ENCODE measurements at places on chromosomes 2 and 18. TPM values are rescaled to one million over a fixed set of nuclear protein-coding genes. Genes with fewer than 3 reads are reported as not detected.

MROH2A gene
- not detected for total RNA-seq

RIF1 gene
- 83.7 TPM for total RNA-seq

POU3F3 gene
- not detected for total RNA-seq

NCKAP1 gene
- total RNA-seq = 3.1 TPM

CWC22 gene
- 19.4 TPM for total RNA-seq

C2orf81 gene
- 1.7 TPM for total RNA-seq

ANKRD62 gene
- total RNA-seq = not detected

C1QL2 gene
- not detected for total RNA-seq

CD302 gene
- total RNA-seq = 0.20 TPM

TSHZ1 gene
- total RNA-seq = 21.0 TPM

OBSL1 gene
- total RNA-seq = not detected

DNA sequence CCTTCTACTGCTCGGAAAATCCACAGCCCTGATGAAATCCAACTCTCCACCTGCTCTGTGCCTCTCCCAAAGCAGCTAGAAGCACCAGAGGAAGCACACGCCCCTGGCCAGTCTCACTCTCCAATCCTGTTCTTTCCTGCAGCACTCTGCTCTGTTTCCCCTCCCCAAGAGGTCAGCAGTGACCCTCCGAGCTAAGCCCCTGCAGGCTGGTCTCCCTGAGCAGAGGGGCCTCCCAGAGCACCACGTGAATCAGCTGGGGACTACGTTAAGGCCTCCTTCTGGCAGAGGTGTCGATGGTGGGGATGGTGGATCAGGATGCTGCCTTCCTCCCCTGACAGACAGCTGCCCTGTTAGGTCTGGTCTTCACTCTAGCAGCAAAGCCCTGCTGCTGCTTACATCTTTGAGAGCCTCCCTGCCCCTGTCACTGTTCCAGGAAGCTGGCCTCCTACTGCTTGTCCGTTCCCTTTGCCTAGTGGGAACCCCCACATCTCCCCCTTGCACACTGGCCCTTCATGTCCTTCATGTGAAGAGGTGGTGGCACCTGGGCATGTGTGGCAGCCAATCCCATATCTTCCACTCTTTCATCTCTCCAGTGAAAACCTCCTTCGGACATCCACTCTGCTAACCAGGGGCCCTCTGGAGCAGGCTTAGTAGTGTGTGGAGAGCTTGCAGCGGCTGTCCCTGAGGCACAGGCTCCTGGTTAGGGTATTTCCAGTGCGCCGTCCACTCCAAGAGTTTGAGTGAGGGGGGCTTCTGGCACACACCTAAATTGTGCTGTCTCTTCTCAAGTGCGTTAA, 307.5 kb upstream of the HS6ST1 start:
- no peak for DNase-seq
- H3K27ac ChIP-seq = no peak overlapping the region

- no peaks in the 10 kb centered on the region for H3K36me3 ChIP-seq
- DNase-seq = no peak
- no peak overlapping the region for H3K4me3 ChIP-seq
- H3K27me3 ChIP-seq = no peaks in the 10 kb centered on the region
- no peaks in the 10 kb centered on the region for H3K4me1 ChIP-seq
Observed at GRCh38 chr2:232447091-232447620, 8.8 kb upstream of the ALPI start.

- H3K27me3 ChIP-seq = peaks cover 51% of the 10 kb centered on the region
- no peak overlapping the region for H3K27ac ChIP-seq
- no peak for DNase-seq
- H3K4me1 ChIP-seq = no peaks in the 10 kb centered on the region
- H3K4me3 ChIP-seq = no peak overlapping the region
Observed at GRCh38 chr2:161044095-161044865, 115.9 kb upstream of the TANK start.

GRCh38 chr18:76859474-76860339, 37.4 kb downstream of the ZNF236 start:
- no peak overlapping the region for H3K4me3 ChIP-seq
- peaks cover 7% of the 10 kb centered on the region for H3K36me3 ChIP-seq
- peak overlapping the region; percentile 55 for H3K27ac ChIP-seq
- no peak for DNase-seq

- no peak overlapping the region for H3K27ac ChIP-seq
- H3K4me1 ChIP-seq = no peaks in the 10 kb centered on the region
- no peaks in the 10 kb centered on the region for H3K36me3 ChIP-seq
- no peak overlapping the region for H3K4me3 ChIP-seq
Observed at GRCh38 chr2:218694405-218695145, 16.1 kb upstream of the TTLL4 start.

DNA sequence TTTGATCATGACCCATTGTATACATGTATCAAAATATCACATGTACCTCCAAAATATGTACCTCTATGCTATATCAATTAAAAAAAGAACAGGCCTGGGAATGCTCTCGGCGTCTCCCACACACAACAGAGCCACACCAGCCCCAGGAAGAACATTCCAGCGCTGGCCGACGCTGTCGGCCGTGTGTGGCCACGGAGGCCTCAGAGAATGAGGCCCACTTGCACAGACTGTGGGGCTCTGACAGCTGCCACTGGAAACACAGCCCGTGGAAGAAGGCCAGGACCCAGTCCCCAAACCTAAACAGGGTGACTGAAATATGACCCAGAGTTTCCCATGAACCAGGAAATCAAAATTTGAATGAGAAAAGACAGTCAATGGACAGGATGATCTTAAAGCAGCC, 69.7 kb downstream of the EIPR1 start:
- H3K36me3 ChIP-seq = no peaks in the 10 kb centered on the region
- no peak overlapping the region for H3K4me3 ChIP-seq
- H3K27me3 ChIP-seq = no peaks in the 10 kb centered on the region
- no peak for DNase-seq
- peaks cover 19% of the 10 kb centered on the region for H3K4me1 ChIP-seq
- H3K27ac ChIP-seq = peak overlapping the region; percentile 55

GRCh38 chr18:50569930-50570329, 10.0 kb downstream of the MAPK4 start:
- peaks cover 6% of the 10 kb centered on the region for H3K36me3 ChIP-seq
- H3K4me3 ChIP-seq = no peak overlapping the region
- DNase-seq = no peak
- no peak overlapping the region for H3K27ac ChIP-seq
- H3K27me3 ChIP-seq = peaks cover 8% of the 10 kb centered on the region

GRCh38 chr2:73451263-73451972, 65.8 kb downstream of the ALMS1 start:
- H3K27me3 ChIP-seq = no peaks in the 10 kb centered on the region
- peak overlapping the region; percentile 48 for H3K27ac ChIP-seq

- H3K4me3 ChIP-seq = no peak overlapping the region
- no peak for DNase-seq
- no peak overlapping the region for H3K27ac ChIP-seq
- no peaks in the 10 kb centered on the region for H3K4me1 ChIP-seq
Observed at GRCh38 chr2:25035537-25036220, 6.2 kb upstream of the EFR3B start.

DNA sequence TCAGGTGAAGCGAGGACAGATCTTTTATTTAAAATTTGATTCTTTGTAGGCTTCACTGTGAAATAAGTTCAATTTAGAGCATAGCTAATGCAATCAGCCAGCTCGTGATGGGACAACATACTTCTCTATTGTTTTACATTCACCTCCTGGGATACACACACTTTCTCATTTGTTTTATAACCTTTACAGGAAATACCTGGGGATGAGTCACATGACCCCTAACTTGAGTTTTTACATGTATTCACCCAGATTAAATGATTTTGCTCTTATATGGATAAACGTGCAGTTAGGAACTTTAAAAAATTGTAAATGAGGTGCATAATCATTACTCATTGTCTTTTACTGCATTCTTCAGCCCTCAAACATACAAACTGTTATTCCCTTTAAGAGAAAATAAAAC, 152.1 kb downstream of the NEDD4L start:
- no peak overlapping the region for H3K4me3 ChIP-seq
- no peaks in the 10 kb centered on the region for H3K36me3 ChIP-seq
- peaks cover 21% of the 10 kb centered on the region for H3K27me3 ChIP-seq
- no peak overlapping the region for H3K27ac ChIP-seq

DNA sequence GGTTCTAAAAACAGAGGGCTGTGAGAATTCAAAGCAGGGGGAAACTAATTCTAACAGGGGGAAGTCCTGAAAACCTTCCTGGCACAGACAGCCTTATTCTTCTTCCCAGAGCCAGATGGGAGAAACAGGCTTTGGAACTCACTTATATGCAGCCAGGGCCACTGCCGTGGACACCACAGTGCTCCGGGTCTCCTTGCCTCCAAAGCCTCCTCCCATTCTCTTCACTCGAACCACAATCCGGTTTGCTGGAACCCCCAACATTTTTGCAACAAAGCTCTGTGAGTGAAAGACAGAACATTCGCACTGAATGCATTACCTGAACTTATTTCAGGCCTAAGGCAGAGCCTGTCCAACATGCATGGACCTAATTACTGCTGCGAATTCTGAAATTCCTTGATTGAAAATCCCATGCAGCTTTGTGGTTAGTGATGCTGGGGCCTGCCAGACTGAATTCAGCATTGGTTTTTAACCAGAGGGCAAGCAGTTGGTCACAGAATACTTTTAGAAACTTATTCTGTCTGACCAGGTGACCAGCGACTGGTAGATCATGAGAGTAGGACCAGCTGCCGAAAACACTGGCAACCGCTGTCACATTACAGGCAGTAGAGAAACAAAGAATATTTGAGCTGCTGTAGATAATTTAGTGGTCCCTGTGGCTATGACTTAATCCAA, 48.6 kb downstream of the XDH start:
- H3K27me3 ChIP-seq = peaks cover 10% of the 10 kb centered on the region
- no peaks in the 10 kb centered on the region for H3K4me1 ChIP-seq
- H3K36me3 ChIP-seq = no peaks in the 10 kb centered on the region
- no peak overlapping the region for H3K4me3 ChIP-seq

GRCh38 chr18:74275736-74276135, 16.0 kb downstream of the CYB5A start:
- no peaks in the 10 kb centered on the region for H3K4me1 ChIP-seq
- H3K27me3 ChIP-seq = no peaks in the 10 kb centered on the region
- no peak overlapping the region for H3K27ac ChIP-seq
- H3K36me3 ChIP-seq = no peaks in the 10 kb centered on the region

DNA sequence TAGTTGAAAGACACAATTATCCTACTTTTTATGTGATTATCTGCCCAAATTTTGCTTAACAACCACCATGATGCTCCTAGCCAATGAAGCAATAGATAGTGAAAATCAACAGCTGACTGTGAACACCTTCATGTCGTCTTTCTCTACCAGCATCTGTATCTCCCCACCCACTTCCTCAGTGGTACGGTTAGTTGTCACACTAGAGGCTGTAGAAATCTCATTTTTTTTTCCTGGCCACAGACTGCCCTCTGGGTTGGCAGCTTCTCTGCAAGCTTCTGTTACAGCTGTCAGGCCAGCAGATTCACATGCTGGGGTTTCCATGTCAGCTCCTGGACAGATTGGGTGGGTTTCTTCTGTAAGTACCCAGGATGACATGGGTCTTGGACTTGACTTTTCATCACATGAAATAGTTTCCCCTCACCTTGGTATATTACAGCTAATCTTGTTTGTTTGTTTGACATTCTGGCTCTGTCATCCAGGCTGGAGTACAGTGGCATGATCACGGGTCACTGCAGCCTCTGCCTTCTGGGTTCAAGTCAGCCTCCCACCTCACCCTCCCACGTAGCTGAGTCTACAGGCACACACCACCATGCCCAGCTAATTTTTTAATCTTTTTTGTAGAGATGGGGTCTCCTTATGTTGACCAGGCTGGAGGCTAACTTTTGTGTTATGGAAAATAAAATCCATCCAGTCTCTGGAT, 24.3 kb downstream of the STAT4 start:
- peaks cover 62% of the 10 kb centered on the region for H3K4me1 ChIP-seq
- peak overlapping the region; percentile 84 for H3K4me3 ChIP-seq
- peak overlapping the region; percentile 96 for H3K27ac ChIP-seq

DNA sequence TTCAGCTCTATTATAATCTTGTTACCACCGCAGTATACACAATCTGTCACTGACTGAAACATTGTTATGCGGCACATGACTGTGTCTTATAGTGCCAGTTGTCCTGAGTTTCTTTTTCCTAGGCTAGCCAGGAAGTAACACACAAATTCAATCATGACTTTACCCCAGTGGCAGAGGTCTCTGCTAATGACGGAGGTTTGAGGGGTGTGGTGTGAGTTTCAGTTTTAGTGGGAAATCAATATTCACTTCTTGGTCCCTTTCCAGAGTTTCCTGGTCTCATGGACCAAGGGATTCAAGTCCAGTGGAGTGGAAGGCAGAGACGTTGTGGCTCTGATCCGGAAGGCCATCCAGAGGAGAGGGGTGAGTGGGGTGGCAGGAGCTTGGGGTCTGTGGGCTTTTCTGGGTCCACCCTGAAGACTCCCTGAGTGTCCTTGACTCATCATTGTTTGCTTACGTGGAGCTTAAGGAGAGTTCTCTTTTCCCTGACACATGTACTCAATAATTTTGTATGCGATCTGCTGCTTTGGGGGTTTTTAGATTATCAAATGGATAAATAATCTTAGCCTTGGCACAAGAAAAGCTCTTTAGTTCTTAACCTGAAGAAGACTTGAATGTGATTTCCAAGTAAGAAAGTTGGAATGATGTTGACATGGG, 39.2 kb downstream of the HK2 start:
- DNase-seq = peak; percentile 16
- H3K36me3 ChIP-seq = peaks cover 4% of the 10 kb centered on the region
- H3K4me3 ChIP-seq = no peak overlapping the region
- peaks cover 28% of the 10 kb centered on the region for H3K4me1 ChIP-seq

- H3K4me1 ChIP-seq = peaks cover 10% of the 10 kb centered on the region
- H3K4me3 ChIP-seq = no peak overlapping the region
- peaks cover 11% of the 10 kb centered on the region for H3K27me3 ChIP-seq
- no peak overlapping the region for H3K27ac ChIP-seq
- no peak for DNase-seq
Observed at GRCh38 chr2:230821261-230821990, 43.3 kb upstream of the ITM2C start.

DNA sequence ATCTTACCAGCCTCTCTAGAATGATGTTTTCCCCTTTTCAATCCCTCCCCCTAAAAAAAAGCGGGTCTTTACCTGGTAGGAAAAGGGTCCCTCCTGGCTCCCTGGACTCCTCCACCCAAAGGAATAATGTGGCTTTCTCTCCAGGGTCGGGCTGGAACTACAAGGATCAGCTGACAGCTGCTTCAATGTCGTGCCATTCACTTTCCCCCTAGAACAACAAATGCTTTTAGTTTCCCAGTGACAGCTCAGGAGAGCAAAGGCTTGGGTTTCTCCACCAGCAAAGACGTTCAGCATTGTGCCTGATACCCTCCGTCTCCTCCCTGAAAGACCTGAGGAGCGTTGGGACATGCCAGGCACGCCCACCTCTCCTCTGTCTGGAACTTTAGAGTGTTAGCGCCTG, 173.8 kb upstream of the SIX3 start:
- no peak overlapping the region for H3K27ac ChIP-seq
- H3K4me3 ChIP-seq = no peak overlapping the region
- no peaks in the 10 kb centered on the region for H3K4me1 ChIP-seq
- no peak for DNase-seq

DNA sequence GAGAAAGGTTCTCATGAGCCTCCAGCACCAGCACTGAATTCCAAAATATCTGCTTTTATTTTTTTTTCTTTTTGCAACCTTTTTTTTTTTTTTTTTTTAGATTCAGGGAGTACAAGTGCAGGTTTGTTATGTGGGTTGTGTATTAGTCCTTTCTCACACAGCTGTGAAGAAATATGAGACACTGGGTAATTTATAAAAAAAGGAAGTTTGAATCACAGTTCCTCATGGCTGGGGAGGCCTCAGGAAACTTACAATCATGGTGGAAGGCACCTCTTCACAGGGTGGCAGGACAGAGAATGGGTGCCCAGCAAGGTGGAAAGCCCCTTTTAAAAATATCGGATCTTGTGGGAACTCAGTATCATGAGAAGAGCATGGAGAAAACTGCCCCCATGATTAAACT, 7.9 kb upstream of the TMX3 start:
- peak overlapping the region; percentile 84 for H3K27ac ChIP-seq
- peaks cover 25% of the 10 kb centered on the region for H3K4me1 ChIP-seq
- H3K27me3 ChIP-seq = no peaks in the 10 kb centered on the region
- H3K4me3 ChIP-seq = no peak overlapping the region
- no peak for DNase-seq
